Activated T-cell treated with anti-CD3 and anti-CD28 coated beads for 24 hours (primary cell): ENCODE measurements at places on chromosomes 6 and 20.
A peak's percentile ranks its signal among the peaks of the same experiment; 100 is the strongest.

DNA sequence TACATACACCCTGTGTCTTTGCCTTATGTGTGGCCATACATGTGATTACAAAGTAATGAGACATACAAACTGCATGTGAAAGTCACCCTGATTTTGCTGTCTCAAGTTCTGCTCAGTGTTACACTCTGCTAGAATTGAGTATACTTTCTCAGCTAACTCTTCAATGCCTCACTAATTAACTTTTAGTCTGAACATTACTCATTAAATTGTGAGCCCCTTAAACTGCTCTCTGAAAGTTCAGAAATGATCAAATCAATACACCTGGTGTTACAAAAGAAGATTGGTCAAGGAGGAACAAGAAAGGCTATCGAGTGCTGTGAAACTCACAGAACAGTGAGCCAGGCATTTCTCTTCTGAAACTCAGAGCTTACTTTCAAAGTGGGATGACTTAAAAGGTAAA lies 71.3 kb downstream of the MKKS start:
- DNase-seq, result no peak

- no peak for DNase-seq
Observed at GRCh38 chr20:33388268-33388667, 13.1 kb downstream of the CDK5RAP1 start.

DNA sequence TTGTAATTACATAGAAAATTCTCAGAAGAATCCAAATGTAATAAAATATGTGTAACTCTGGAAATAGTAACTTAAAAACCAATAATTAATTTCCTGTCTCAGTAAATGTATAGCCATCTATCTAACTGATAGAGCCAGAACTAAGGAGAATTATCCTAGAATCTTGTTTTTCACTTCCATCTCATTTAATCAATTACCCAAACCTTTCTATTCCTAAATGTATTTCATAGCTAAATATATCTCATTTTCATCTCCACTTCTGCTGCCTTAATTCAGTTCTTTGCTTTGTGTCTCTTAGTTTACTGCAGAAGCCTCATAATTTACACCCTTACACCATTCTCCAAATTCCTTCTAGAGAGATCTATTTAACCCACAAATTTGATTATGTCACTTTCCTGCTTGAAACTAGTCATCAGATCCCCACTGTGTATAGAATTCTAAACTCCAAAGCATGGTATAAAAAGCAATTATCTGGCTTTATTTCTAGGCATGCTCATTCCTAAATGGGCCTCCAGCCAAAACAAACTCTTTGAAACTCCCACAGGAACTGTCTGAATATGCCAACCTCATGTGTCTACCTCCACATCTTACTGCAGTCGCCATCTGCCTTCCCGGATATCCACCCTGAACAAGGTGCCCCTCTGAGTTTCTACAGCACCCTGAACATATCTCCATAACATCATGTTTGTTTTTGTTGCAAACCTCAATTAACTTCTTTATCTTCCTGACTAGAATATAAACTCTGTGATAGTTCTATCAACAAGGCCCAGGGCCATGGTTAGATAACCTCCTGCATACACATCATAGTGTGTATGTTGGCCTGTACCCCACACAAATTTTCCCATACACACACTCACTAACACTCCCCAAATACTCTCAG lies 70.5 kb upstream of the ADTRP start:
- DNase-seq, result no peak

- no peak for DNase-seq
Observed at GRCh38 chr6:13413900-13414555, 73.4 kb downstream of the GFOD1 start.

DNA sequence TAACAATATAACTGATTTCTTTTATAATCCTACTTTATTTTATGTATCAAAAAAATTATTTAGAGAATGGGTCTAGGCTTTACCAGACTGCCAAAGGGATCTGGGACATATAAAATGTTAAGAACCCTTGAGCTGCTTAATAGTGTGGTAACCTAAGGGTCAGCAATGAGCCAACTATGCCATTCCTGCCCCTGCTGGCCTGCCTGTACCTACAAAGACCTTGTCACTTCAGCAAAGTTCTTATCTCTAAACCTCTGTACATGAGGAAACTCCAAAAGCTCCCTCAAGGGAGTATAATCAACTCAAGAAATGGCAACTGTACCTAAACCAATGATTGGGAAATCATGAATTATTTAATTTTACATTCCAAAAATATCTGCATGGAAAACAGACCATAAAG lies 266.9 kb downstream of the PKHD1 start:
- no peak for DNase-seq

- peak; percentile 50 for DNase-seq
Observed at GRCh38 chr6:52286798-52287432, 2.4 kb upstream of the MCM3 start.

DNA sequence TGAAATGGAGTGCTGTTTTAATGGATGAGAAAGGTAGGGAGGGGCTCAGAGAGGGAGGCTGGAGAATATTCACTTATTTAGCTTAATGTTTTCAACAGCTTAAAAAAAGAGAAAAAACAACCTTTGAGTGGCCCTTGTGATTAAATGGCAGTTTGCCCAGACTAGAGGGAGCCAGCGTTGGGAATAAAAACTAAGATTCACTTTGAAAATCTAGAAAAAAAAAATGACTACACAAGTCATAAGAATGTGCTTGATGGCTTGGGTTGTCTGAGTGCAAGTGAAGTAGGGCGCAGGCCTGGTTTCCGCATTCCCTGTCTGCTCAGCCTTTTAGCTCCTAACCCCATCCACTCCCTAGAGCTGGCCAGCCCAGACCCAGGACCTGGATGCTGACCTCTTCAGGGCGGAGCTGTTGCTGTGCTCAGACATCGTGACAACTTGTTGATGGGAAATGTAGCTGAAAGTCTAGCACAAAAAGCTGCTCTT lies 28.9 kb downstream of the UTRN start:
- DNase-seq, result no peak

GRCh38 chr20:51710361-51710894 lies 57.8 kb downstream of the ATP9A start:
- no peak for DNase-seq

GRCh38 chr6:144528743-144529425 lies 243.7 kb downstream of the UTRN start:
- DNase-seq, result no peak

- no peak for DNase-seq
Observed at GRCh38 chr6:166483573-166484250, 101.0 kb upstream of the MPC1 start.

DNA sequence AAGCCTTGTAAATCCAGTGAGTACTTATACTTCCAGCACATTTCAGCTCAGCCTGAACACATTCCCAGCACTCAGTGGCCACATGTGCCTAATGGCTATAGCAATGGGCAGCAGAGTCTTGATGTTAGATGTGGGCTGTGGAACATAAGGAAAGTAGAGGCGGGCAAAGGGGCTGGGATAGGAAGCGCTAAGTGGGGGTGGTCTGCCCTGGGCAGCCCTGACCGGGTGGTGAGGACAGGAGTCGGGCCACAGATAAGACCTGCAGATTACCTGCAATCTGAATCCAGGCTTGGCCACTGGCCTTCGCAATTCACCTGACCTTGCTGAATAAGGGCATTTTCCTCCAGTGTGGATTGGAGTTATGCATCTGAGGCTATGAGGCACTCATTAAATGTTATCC lies 11.1 kb upstream of the HMGA1 start:
- no peak for DNase-seq

DNA sequence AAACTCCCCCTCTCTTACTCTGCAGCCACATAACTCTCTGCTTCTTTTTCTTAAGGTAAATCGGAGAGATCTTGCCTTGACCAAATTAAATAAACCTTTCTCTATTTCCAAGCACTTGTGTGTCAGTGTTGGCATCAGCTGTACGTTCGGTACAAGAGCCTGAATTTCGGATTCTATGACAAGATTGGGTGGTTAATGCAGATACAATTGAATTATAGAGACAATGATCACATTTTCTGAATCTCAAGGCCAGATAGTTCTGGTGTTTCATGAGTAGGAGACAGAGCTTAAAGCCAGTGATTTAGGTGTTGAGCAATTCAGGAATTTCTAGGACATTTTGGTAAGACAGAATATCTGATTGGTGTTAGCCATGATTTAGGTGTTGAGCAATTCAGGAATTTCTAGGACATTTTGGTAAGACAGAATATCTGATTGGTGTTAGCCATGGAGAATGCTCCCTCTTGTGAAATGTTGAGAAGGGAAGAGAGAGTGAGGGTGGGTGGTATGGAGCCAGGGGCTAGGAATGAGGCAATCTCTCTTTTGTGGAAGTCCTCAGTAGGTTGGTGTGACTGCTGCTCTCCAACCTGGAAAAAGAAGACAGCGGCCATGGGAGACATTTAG lies 5.1 kb downstream of the SPINT3 start:
- no peak for DNase-seq

DNA sequence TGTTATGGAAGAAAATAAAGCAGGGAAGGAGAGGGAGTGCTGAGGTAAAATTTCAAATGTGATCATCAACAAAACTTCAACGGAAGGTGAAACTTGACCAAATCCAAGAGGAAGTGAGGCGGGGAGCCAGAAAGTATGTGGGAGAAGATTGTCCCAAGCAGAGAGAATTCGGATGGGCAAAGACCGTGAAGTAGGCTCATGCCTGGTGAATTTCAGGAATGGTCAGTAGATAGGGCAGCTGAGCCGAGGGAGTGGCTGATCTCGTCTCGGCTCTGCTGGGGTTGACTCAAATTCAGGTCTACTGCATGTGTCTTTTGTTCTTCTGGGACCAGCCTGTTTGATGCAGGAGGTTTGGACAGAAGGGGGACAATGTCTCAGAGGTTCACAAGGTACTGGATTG lies 7.0 kb upstream of the CSNK2A1 start:
- DNase-seq, result no peak

GRCh38 chr6:42786525-42786985 lies 4.7 kb downstream of the BICRAL start:
- no peak for DNase-seq

- DNase-seq, result no peak
Observed at GRCh38 chr6:41755895-41756294, 8.7 kb upstream of the PGC start.
